ENCODE measurements at places on chromosomes 3 and 15.

DNA sequence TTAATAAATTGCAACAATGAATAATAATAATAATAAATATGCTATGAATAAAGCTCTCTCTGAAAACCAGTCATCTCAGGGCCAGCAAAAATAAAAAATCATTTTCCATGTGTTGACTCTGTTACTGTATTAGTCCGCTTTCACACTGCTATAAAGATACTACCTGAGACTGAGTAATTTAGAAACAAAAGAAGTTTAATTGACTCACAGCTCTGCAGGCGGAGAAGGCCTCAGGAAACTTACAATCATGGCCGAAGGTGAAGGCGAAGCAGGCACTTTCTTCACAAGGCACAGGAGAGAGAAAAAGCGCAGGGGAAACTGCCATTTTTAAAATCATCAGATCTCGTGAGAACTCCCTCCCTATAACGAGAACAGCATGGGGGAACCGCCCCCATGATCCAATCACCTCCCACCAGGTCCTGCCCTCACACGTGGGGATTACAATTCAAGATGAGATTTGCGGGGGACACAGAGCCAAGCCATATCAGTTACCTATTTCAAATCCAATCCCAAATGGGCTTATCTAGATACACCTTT, 224.1 kb downstream of the IGSF11 start:
- DNase-seq = no peak

GRCh38 chr3:133509488-133509887, 64.0 kb upstream of the CDV3 start:
- DNase-seq = no peak

DNA sequence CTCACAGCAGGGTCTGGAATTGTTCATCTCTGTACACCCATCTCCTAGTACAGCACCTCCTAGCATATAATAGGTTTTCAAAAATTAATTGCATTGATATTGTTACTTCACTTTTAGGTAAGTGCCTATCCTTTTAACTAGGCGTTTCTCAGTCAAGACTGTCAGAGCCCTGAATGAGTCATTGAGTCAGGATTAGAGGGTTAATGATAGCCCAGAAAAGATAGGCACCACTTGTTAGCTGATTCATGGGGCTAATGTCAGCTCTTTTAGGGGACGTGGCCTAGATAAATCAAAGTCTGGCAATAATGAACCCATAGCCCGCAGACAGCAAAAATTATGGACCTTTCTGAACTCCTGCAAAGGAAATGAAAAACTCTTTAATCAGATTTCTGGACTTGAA, 42.9 kb downstream of the TIMP4 start:
- no peak for DNase-seq

- no peak for DNase-seq
These were observed 74.6 kb downstream of the ZBTB20 start for GRCh38 chr3:115072265-115073021.

DNA sequence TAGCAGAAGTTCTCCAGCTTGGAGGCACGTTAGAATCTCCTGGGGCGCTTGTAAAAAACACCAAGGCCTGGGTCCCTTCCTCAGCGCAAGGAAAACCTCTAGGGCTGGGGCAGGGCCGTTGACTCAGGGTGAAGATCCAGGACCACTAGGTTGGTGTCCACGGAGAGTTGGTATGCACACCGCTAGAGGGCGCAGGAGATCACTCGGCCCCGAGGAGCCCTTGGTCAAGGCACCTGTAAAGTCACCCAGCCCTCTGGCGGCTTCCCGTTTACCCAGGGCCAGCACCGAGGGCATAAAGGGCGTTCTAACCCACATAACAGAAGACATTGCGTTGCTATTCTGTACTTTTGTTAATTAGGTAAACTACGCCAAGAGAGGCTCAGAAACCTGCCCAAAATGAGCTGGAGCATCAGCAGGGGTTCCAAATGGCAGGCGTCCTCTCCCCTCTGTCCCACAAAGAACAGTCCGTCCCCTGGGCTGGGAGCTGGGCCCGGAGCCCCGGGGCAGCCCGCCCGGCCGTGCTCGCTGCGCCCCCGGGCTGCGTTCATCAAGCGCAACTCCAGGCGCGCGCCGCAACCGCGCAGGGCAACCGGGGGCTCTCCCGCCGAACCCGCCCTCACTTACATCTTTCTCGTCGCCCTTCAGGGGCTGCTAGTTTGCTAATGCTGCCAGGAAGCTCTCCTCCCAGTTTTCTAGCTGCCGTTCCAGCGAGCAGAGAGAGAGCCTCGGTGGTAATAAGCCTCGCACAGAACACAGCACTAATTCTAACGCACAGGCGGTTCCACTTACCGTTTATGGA, 332.1 kb downstream of the ARRDC4 start:
- DNase-seq = peak; percentile 13

GRCh38 chr3:181622365-181622764, 89.4 kb upstream of the SOX2 start:
- no peak for DNase-seq

DNA sequence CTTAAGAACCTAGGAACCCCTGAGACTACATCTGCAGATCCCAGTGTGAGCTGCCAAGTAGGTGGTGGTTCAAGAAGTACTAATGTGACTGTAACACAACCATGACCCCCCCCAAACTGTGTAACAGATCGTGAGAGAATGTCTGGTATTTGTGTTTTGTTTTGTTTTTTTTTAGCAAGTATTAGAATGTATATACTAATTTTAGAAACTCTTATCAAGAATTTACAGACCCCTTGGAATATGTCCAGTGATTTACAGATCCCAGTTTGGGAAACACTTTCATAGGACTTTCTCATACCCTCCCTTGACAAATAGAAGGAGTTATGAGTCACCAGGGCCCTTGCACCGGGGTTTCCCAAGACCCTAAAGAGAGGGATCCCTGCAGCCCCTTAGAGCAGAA, 79.8 kb downstream of the SEMA5B start:
- DNase-seq = no peak

DNA sequence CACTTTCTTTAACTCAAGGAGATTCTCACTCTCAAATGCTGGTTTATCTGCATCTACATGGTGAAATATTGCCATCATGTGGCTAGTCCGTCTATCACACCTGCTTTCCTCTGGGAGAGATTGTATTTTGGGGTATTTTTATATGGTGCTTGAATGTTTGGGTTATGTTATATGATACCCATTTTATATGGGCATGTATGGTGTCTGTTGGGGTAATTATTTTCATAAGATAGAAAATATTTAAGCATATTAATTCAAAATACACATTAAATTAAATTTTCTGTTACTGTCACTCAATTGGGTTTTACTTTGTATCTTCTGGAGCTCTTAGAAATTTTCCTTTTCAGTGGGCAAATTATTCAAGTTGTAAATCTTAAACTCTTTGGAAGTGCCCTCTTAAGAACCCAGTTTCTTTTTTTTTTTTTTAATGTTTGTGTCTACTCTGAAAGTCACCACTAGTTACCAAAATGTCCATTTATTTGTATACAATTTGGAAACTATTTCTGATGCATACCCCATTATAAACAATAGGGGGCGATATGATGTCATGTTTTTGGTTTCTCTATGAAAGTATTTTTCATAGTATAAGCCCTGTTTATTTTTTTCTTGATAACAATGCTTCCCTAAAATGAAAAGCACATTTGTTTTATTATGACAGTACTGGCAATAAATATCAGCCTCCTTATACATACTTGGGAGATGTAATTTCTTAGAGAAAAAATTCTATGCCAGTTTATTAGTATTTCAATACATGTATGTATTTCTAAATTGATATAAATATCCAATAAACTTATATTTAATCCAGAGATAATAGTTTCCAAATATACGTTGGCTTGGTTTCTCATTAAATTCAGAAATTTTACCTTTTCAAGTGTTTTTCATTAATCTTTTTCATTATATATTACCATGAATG, 36.1 kb upstream of the PLSCR5 start:
- no peak for DNase-seq

DNA sequence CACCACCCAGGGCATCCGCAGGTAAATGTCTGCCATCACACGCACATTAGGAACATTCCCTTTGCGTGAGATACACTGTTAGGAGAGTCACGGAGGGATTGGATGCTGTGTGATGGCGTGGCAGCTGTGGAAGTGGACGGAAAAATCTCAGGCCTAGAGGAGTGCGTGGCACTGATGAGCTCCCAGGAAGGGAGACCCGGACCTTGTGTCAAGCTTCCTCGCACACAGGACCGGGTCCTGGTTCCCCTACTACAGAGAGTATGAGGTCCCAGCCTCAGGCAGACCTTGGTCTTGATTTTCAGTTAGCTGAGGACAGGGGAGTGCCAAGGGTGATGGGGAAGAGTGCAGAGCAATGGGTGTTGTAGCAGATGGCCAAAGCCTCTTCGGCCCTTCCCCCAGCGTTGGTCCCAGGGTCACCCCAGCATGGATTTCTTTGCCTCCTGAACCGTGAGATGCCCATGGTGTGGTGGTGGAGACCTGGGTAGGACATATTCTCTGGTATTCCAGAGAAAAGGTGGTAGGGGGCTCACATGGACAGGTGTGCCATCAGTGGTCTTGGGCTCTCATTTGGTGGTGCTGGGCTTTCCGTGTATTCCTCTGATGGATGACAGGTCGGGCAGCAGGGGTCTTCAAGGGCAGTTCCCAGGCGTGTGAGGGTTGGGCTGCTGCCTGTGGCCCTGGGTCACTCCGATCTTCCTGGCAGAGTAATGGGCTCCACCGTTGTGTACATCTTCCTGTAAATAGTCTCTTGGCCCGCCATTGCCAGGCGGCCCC, 105.1 kb downstream of the SNRPN start:
- DNase-seq = no peak

DNA sequence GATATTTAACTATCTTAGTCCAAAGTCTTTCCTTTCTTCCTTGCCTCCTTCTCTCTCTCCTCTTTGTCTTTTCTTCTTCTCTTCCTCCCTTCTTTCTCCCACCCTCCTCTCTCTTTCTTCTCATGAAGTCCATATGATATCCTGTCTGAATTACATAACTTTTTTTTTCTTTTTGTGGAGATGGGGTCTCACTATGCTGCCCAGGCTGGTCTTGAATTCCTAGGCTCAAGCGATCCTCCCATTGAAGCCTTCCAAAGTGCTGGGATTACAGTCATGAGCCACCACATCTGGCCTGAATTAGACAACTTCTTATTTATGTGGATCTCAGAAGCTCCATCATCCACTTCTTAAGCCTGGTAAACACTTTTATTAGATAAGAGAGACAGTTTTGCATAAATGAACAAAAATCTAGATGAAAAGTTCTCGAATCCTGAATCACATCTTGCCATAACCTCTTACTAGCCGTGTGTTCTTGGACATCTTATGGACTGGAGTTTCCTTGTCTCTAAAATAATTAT, 206.5 kb downstream of the LPP start:
- no peak for DNase-seq

GRCh38 chr15:75832114-75832513, 11.1 kb upstream of the UBE2Q2 start:
- no peak for DNase-seq

DNA sequence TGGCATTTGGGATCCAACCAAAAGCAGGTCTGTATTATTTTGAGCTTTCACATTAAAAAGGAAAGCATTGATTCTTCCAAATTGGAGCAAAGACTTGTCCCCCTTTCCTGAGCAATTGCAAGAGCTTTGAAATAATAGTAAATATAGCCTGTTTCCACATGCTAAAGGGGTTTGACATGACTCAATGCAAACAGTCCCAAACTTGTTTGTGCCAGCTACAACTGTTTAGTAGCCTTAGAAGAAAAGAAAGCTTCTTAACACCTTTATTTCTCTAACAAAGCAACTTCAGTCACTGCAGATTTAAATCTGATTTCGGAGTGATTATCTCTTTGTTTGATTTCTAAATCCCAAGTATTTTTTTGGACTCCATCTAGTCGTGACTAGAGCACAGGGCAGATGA, 180.2 kb downstream of the SEMA6D start:
- DNase-seq = no peak

- DNase-seq = no peak
These were observed 11.2 kb downstream of the STIMATE start for GRCh38 chr3:52886049-52886730.

GRCh38 chr3:15979495-15979894, 181.7 kb upstream of the ANKRD28 start:
- no peak for DNase-seq

- DNase-seq = no peak
These were observed 20.3 kb downstream of the PPCDC start for GRCh38 chr15:75043509-75044257.

- DNase-seq = no peak
These were observed 46.9 kb upstream of the TMEM158 start for GRCh38 chr3:45272828-45273470.

GRCh38 chr15:77032647-77033416, 37.9 kb downstream of the PSTPIP1 start:
- no peak for DNase-seq

GRCh38 chr3:113533534-113533892, 1.2 kb downstream of the SIDT1 start:
- no peak for DNase-seq

- DNase-seq = no peak
These were observed 1.2 kb downstream of the PARP16 start for GRCh38 chr15:65285291-65286068.

DNA sequence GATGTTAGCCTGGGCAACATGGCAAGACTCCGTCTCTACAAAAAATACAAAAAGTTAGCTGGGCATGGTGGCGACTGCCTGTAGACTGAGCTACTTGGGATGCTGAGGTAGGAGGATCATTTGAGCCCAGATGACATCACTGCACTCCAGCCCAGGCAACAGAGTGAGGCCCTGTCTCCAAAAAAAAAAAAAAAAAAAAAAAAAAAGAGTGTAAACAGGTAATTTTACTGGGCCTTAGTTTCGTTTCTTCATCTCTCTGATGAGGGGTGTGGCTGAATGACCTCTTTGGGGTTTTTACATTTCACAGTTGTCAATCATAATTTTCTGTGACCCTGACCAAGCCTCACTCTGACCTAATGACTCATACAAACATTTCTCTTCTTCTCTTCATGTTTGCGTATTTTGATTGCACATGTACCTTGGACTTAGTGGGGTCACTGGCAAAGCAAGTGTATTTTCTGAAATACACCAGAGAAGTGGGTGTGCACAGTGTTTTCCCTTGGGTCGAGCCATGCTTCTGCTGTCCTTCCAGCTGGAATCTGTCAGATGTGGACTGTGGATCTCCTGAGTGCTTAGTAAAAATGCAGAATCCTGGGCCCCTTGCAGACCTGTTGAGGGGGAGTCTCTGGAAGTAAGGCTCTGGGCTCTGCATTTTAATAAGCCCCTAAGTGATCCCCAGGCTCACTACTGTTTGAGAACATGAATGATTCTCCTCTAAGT, 140.5 kb downstream of the FNDC3B start:
- no peak for DNase-seq

DNA sequence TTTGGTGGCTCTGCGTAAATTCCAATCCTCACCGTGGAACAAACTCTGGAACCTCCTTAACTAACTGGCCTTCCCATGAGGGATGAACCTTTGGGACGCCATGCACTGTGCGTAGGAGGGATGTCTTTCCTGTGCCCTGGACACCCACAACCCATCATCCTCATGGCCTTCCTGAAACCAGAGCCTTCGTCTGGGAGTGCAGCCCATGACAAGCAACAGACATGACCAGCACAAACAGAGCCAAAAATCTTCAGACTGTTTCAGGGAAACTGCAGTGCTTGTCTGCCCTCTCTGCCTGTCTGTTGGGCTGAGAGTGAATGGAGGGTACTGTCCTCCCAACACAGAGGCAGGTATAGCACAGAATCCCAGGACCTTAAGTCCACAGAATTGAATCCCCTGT, 61.1 kb upstream of the BOC start:
- DNase-seq = no peak

Data from stimulated activated CD8-positive, alpha-beta memory T cell treated with anti-CD3 and anti-CD28 coated beads, Interleukin-15, amount 100 ng/mL, for 24 hours (primary cell).